Omental fat pad (tissue), 4 donors: ENCODE measurements at places on chromosomes 2 and 18. TPM values are rescaled to one million over a fixed set of nuclear protein-coding genes. Genes with fewer than 3 reads are reported as not detected.

Gene NEB
- total RNA-seq = 1.2 TPM

Gene ZRANB3
- 4.0 TPM for total RNA-seq

Gene CLEC4F
- not detected for total RNA-seq

Gene NABP1
- 318 TPM for total RNA-seq

Gene PTPRN
- 1.0 TPM for total RNA-seq

Gene ACTG2
- total RNA-seq = 7.5 TPM

Gene CHMP1B
- total RNA-seq = 44.1 TPM

Gene EXOC6B
- 32.4 TPM for total RNA-seq

Gene LOXHD1
- 4.9 TPM for total RNA-seq

Gene NRP2
- total RNA-seq = 41.1 TPM

Gene RNF152
- 20.5 TPM for total RNA-seq

Gene AKAIN1
- not detected for total RNA-seq

Gene PCARE
- not detected for total RNA-seq

Gene BCL11A
- 0.79 TPM for total RNA-seq

Gene IL18RAP
- total RNA-seq = 7.3 TPM

Gene SERPINB11
- total RNA-seq = not detected

Gene CHRNG
- not detected for total RNA-seq

Gene ZNF521
- total RNA-seq = 15.0 TPM

Gene GPN1
- total RNA-seq = 21.0 TPM

Gene SNTG2
- total RNA-seq = 8.8 TPM

Gene PLGLB2
- 2.6 TPM for total RNA-seq

Gene GPBAR1
- 74.0 TPM for total RNA-seq

Gene SCG2
- 0.47 TPM for total RNA-seq

Gene SPTBN1
- total RNA-seq = 1,042 TPM

Gene GALNT3
- 1.3 TPM for total RNA-seq

Gene PAX3
- total RNA-seq = not detected

Gene MARCHF4
- total RNA-seq = not detected

Gene ZSWIM2
- total RNA-seq = 1.0 TPM

Gene SPHKAP
- not detected for total RNA-seq

Gene ST8SIA3
- not detected for total RNA-seq

Gene PPP4R1
- 115 TPM for total RNA-seq

Gene EPAS1
- 379 TPM for total RNA-seq

Gene MATN3
- 0.28 TPM for total RNA-seq

Gene DNAH6
- 1.6 TPM for total RNA-seq

Gene PRSS56
- not detected for total RNA-seq

Gene ANKAR
- 19.4 TPM for total RNA-seq

Gene CRYGC
- total RNA-seq = not detected

Gene MXD1
- 25.1 TPM for total RNA-seq

Gene RAX
- not detected for total RNA-seq

Gene MEP1B
- total RNA-seq = not detected

Gene CCDC74B
- 1.2 TPM for total RNA-seq

Gene CFC1
- 0.50 TPM for total RNA-seq

Gene SPP2
- total RNA-seq = not detected
